Nephron progenitor cell (in vitro differentiated cells): ENCODE measurements at places on chromosomes 2 and 18.

DNA sequence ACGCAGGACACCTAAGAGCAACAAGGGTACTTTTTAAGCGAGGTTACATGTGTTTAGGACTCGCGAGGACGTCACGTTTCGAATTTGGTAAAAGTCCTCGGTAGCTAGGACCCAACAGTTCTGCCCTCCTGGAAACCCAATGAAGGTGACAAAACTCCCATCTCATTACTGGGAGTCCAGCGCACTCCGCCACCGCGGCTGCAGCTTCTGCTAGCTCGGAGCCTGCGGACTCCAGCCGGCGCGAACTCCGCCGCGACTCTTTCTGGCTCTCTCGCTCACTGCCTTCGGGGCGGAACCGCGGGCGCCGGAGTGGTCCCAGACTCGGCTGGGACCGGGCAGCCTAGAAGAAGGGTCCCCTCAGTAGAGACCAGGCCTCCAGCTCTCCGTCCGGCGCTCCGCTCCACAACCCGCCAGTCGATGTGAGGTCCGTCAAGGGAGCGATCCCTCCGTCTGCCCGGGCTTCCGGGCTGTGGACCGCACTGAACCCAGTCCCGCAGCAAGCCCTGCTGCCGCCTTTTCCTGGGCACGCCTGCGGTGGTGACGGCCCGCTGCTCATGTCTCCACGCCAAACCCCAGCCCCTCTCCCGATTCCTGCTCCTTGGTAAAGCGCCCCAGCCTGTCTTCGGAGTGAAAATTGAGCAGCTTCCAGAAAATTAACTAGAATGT, 3.0 kb upstream of the OSR1 start:
- H3K4me1 ChIP-seq = peaks cover 65% of the 10 kb centered on the region
- H3K36me3 ChIP-seq = peaks cover 6% of the 10 kb centered on the region
- peak overlapping the region; percentile 86 for H3K4me3 ChIP-seq
- H3K27me3 ChIP-seq = peaks cover 78% of the 10 kb centered on the region

- no peaks in the 10 kb centered on the region for H3K4me1 ChIP-seq
- no peak for DNase-seq
- H3K27ac ChIP-seq = no peak overlapping the region
- H3K36me3 ChIP-seq = peaks cover 80% of the 10 kb centered on the region
- no peak overlapping the region for H3K4me3 ChIP-seq
These were observed 14.1 kb downstream of the RIF1 start for GRCh38 chr2:151423760-151424159.

DNA sequence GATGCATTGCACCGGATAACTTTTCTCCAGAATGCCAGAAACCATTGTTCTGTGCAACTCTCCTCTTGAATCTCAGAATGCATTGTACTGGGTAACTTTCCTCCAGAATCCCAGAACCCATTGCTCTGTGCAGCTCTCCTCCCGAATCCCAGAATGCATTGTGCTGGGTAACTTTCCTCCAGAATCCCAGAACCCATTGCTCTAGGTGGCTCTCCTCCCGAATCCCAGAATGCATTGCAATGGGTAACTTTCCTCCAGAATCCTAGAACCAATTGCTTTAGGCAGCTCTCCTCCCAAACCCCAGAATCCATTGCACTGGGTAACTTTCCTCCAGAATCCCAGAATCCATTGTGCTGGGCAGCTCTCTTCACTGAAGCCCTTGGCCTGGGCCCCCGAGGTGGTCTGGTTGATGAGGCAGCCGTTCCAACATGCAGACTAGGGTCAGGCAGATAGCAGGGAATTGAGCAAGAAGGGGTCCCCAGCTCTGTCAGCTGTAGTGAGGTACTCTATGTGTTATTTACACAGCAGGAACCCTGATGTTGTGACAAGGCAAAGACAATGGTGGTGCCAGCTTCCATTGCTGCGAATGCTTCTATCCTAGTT, 9.4 kb downstream of the FOSL2 start:
- no peaks in the 10 kb centered on the region for H3K36me3 ChIP-seq
- H3K27me3 ChIP-seq = peaks cover 5% of the 10 kb centered on the region
- no peak overlapping the region for H3K27ac ChIP-seq
- DNase-seq = no peak
- no peak overlapping the region for H3K4me3 ChIP-seq

- H3K27ac ChIP-seq = no peak overlapping the region
- no peak overlapping the region for H3K4me3 ChIP-seq
- H3K27me3 ChIP-seq = peaks cover 3% of the 10 kb centered on the region
These were observed 110.6 kb upstream of the TNP1 start for GRCh38 chr2:216970359-216970915.

GRCh38 chr2:74606927-74607326, 41.2 kb downstream of the M1AP start:
- no peak overlapping the region for H3K4me3 ChIP-seq
- H3K4me1 ChIP-seq = no peaks in the 10 kb centered on the region
- no peaks in the 10 kb centered on the region for H3K36me3 ChIP-seq
- peaks cover 58% of the 10 kb centered on the region for H3K27me3 ChIP-seq
- no peak overlapping the region for H3K27ac ChIP-seq
- no peak for DNase-seq

- H3K36me3 ChIP-seq = no peaks in the 10 kb centered on the region
- H3K4me1 ChIP-seq = peaks cover 16% of the 10 kb centered on the region
- no peak overlapping the region for H3K27ac ChIP-seq
- no peak overlapping the region for H3K4me3 ChIP-seq
These were observed 59.2 kb downstream of the PTPRM start for GRCh38 chr18:7626175-7626921.

DNA sequence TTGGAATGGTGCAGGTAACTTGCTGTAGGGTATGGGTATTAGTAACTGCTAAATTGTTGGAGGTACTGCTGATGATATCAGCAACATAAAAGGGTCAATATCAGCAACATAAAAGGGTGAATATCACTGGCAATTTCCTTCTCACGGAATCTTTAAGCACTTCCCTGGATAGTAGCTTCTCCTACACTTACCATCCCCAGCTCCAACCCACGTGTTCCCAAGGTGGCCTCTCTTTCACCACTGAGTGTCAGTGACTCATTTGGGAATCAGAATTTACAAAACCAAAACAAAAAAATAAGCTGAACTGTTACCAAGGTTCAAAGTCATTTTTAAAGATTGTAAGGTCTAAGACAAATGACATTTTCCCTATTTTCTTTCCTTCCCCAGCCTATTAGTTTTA, 70.8 kb downstream of the LRP2 start:
- no peak overlapping the region for H3K4me3 ChIP-seq
- peaks cover 9% of the 10 kb centered on the region for H3K4me1 ChIP-seq
- DNase-seq = no peak
- no peak overlapping the region for H3K27ac ChIP-seq
- no peaks in the 10 kb centered on the region for H3K27me3 ChIP-seq
- no peaks in the 10 kb centered on the region for H3K36me3 ChIP-seq

- peak overlapping the region; percentile 32 for H3K27ac ChIP-seq
- no peak for DNase-seq
- H3K36me3 ChIP-seq = no peaks in the 10 kb centered on the region
- H3K4me3 ChIP-seq = no peak overlapping the region
These were observed 43.1 kb upstream of the SLC39A10 start for GRCh38 chr2:195613922-195614321.

DNA sequence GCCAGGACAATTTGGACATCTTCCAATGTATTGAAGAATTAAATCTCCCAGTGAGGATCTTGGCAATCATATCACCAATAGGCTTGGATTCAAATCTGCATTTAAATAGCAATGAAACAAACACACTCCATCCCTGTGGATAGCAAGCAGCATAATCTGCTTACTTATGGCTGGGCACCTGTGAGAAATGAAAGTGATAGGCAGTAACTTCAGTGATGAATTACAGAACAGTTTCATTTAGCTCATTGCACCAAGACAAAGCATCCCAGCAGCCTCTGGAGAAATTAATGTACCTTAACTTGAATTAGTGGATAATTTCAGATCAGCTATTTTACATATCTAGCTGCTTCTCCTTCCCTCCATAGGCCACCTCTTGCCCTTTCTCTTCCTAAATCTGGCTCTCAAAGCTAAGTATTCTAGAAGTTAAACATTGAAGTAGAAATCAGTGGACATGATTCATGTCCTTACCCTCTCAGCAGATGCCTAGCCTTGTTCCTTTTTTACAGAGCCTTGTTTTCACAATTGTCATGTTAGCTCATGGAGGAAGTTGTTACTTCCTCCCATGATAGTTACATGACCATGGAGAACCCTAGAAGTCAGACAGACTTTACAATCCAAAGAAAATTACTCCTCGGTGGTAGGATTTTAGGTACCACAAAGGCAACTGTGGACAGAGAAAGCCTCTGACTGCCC, 88.5 kb upstream of the TACR1 start:
- H3K4me3 ChIP-seq = no peak overlapping the region
- no peaks in the 10 kb centered on the region for H3K36me3 ChIP-seq
- DNase-seq = no peak
- no peaks in the 10 kb centered on the region for H3K27me3 ChIP-seq

DNA sequence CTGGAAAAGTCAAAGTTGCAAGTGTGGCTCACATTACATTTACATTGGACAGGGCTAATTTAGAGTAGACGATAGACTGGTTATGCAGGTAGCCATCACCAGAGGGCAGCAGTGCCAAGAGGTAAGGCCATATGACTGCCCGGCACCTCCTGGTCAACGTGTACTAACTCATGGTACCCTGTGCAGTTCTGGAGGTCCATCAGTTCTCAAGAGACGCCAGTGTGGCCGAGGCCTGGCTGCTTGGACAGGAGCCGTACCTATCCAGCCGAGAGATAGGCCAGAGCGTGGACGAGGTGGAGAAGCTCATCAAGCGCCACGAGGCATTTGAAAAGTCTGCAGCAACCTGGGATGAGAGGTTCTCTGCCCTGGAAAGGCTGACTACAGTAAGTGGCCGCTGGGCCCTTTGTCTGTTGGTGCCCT, 65.8 kb upstream of the EML6 start:
- H3K4me1 ChIP-seq = peaks cover 15% of the 10 kb centered on the region
- no peak overlapping the region for H3K4me3 ChIP-seq

DNA sequence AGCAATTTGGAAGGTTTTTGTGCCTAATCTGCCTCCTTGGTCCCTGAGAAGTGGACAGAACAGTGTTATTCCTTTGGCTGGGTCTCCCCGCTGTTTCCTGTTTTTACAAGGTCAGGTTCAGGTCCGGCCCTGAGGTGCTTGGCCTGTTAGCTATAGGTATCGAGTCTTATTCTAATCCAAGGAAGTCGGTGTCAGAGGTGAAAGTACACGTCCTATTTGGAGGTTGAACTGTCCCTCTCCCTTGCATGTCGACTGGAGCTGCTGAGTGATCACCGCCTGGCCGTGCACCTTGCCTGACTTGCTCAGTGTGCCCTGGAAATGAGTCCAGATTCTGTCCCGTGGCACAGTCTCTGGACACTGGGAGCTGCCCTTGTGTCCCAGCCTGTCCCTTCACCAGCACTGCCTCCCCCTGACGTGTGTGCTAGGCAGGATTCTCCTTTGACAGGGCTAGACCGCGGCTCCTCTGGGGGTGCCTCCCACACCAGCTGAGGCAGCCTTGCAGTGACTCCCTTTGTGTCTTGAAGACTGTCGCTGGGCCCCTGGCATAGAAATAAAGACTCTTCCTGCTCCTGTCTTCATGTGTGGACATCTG, 65.7 kb upstream of the RBM44 start:
- peak overlapping the region; percentile 23 for H3K27ac ChIP-seq
- peak overlapping the region; percentile 28 for H3K4me3 ChIP-seq
- peaks cover 8% of the 10 kb centered on the region for H3K36me3 ChIP-seq

DNA sequence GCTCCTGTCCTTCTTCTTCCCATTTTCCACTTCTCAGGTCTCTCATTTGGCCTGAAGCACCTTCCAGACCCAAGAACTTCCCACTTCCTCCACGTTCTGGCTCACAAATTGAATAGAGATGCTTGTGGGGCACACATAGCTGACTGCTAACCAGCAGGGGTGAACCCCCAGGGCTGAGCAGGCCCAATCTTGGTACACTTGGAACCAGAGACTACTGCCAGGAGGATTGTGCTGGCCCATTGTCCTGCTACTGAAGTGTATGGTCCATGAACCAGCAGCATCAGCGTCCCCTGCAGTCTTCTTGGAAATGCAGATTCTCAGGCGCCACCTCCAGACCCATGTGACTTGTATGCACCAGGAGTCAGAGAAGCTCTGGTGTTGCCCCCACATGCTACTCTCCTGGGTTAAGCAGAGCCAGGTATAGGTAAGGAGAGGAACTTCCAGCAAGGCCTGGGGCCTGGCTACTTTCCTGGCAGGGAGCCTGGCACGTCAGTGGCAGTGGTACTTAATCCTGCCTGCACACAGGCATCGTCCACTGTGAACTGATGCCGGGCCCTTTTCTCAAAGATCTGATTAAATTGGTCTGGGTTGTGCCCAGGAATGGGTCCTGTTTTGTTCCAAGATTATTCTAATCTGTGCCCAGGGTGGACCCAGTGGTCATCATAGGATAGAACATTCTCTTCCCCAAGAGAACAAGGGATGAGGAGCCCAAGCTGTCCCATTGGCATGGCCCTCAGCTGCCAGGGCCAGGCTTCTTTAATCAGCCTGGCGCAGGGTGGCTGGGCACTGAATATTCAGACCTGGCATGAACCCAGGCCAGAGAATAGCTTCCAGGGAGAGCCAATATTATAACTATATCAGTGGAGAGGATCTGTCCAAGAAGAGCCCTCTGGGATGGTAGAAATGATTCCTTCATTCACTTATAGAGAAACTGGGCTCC, 248.7 kb downstream of the SOX11 start:
- H3K27me3 ChIP-seq = peaks cover 10% of the 10 kb centered on the region
- peaks cover 32% of the 10 kb centered on the region for H3K4me1 ChIP-seq
- no peak overlapping the region for H3K27ac ChIP-seq
- H3K4me3 ChIP-seq = no peak overlapping the region
- H3K36me3 ChIP-seq = no peaks in the 10 kb centered on the region

- no peaks in the 10 kb centered on the region for H3K36me3 ChIP-seq
- peaks cover 12% of the 10 kb centered on the region for H3K4me1 ChIP-seq
- DNase-seq = no peak
- H3K4me3 ChIP-seq = no peak overlapping the region
- no peaks in the 10 kb centered on the region for H3K27me3 ChIP-seq
These were observed 161.8 kb downstream of the DCDC2C start for GRCh38 chr2:3864943-3865865.

DNA sequence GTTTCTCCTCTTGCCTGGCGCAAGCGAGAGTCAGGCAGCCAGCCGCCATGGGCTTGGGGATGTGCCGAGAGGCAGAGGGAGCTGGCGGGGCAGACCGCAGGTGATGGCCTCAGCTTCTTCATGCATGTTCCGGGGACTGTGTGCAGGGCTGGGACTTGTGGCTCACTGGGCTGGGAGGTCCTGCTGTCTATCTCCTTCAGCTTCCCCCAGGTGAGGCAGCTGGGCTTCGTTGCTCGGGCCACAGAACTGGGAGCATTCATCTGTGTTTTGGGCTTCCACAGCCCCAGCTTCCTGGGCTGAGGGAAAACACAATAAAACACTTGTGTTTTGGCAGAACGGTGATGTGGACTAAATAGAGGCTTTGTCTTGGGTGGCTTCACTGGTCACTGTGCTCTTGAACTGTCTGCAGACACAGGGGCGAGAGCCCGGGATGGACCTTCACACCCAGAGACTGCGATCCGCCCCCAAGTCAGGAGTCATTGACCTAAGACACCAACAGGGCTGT, 93.5 kb downstream of the DYSF start:
- no peak overlapping the region for H3K4me3 ChIP-seq
- peaks cover 40% of the 10 kb centered on the region for H3K27me3 ChIP-seq
- H3K36me3 ChIP-seq = peaks cover 7% of the 10 kb centered on the region
- DNase-seq = no peak
- H3K4me1 ChIP-seq = peaks cover 15% of the 10 kb centered on the region

GRCh38 chr2:164514491-164514890, 106.8 kb downstream of the GRB14 start:
- H3K36me3 ChIP-seq = peaks cover 20% of the 10 kb centered on the region
- no peak for DNase-seq
- H3K4me1 ChIP-seq = no peaks in the 10 kb centered on the region
- H3K27ac ChIP-seq = no peak overlapping the region
- no peak overlapping the region for H3K4me3 ChIP-seq
